ENCODE measurements at places on chromosomes 4 and X. TPM values are rescaled to one million over a fixed set of nuclear protein-coding genes. Genes with fewer than 3 reads are reported as not detected.

- peak overlapping the region; percentile 48 for H3K4me3 ChIP-seq
- H3K27ac ChIP-seq, result peak overlapping the region; percentile 85
- H3K27me3 ChIP-seq, result no peaks in the 10 kb centered on the region
- H3K36me3 ChIP-seq, result no peaks in the 10 kb centered on the region
- no peaks in the 10 kb centered on the region for H3K4me1 ChIP-seq
Measured at GRCh38 chrX:45771560-45772340, 571.1 kb upstream of the DIPK2B start.

GRCh38 chrX:99469439-99469838 is 940.6 kb downstream of the PCDH19 start:
- H3K4me3 ChIP-seq, result no peak overlapping the region
- no peaks in the 10 kb centered on the region for H3K36me3 ChIP-seq
- H3K27ac ChIP-seq, result no peak overlapping the region
- no peaks in the 10 kb centered on the region for H3K27me3 ChIP-seq
- H3K4me1 ChIP-seq, result no peaks in the 10 kb centered on the region

DNA sequence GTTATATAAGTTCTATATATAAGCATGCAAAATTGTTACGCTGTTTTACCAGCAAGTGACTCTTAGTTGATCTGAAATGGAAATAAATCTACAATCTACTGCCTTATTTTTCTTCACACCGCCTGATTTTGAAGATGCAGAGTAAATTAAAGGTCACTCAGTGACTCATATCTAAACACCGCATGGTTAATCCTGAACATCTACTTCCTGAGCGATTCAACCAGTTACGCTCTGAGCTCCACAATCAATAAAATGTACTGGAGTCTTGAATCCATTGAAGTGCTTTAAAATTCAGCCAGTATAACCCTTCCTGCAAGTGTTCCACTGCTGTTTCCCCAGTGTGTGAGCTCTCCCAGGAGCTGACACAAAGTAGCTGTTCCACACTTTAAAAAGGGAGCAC is 192.8 kb downstream of the SLC7A11 start:
- H3K27me3 ChIP-seq, result no peaks in the 10 kb centered on the region
- H3K4me3 ChIP-seq, result no peak overlapping the region

DNA sequence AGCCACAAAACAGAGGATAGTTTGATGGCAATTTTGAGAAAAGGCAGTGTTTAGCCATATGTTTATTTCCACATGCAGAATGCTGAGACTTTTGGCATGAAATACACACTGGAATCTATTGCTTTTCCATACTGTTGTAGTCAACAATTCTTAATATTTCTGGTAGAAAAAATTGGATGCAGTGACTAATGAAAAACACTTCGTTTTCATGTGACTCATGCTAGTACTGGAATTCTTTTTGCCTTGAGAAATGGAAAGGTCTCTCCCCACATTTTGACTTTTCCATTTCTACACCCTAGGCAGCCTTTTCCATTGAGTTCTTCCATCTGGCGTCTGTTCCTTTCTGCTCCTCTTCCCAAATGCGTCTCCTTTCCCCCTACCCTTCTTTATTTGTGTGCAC is 425.2 kb upstream of the FTHL17 start:
- H3K27ac ChIP-seq, result no peak overlapping the region
- H3K4me1 ChIP-seq, result no peaks in the 10 kb centered on the region
- H3K36me3 ChIP-seq, result no peaks in the 10 kb centered on the region
- no peak for DNase-seq

DNA sequence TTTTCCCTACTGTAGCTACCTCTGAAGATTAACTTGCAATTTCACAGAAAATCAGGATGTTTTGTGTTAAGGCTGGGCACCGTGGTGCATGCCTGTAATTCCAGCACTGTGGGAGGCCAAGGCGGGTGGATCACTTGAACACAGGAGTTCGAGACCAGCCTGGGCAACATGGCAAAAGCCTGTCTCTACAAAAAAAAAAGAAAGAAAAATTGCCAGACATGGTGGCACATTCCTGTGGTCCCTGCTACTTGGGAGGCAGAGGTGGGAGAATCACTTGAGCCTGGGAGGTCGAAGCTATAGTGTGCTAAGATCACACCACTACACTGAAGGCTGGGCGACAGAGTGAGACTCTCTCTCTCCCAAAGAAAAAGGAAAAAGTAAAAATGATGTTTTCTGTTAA is 27.4 kb downstream of the APELA start:
- H3K4me3 ChIP-seq, result no peak overlapping the region
- H3K27me3 ChIP-seq, result no peaks in the 10 kb centered on the region
- DNase-seq, result no peak
- no peaks in the 10 kb centered on the region for H3K4me1 ChIP-seq
- no peak overlapping the region for H3K27ac ChIP-seq

TMPRSS11E gene
- not detected for total RNA-seq

DNA sequence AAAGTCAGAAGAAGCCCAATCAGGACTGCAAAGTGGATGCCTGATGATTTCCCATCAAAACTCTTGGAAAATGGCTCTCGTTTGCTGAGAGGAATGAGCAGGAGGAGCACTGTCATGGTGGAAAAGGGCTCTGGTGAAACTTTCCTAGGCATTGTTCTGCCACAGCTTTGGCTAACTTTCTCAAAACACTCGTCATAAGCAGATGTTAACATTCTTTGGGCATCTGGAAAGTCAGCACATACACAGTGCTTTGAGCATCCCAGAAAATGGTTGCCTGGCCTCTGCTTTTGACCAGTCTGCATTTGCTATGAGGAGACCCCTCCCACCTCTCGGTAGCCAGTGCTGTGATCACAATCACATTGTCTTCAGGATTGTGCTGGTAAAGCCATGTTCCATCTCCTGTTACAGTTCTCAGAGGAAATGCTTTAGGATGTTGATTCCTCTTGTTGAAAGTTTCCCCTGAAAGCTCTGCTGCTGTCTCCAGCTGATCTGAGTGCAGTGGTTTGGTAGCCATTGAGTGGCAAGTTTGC is 25.2 kb upstream of the TBC1D14 start:
- H3K4me1 ChIP-seq, result no peaks in the 10 kb centered on the region
- H3K27me3 ChIP-seq, result no peaks in the 10 kb centered on the region
- H3K36me3 ChIP-seq, result no peaks in the 10 kb centered on the region

DNA sequence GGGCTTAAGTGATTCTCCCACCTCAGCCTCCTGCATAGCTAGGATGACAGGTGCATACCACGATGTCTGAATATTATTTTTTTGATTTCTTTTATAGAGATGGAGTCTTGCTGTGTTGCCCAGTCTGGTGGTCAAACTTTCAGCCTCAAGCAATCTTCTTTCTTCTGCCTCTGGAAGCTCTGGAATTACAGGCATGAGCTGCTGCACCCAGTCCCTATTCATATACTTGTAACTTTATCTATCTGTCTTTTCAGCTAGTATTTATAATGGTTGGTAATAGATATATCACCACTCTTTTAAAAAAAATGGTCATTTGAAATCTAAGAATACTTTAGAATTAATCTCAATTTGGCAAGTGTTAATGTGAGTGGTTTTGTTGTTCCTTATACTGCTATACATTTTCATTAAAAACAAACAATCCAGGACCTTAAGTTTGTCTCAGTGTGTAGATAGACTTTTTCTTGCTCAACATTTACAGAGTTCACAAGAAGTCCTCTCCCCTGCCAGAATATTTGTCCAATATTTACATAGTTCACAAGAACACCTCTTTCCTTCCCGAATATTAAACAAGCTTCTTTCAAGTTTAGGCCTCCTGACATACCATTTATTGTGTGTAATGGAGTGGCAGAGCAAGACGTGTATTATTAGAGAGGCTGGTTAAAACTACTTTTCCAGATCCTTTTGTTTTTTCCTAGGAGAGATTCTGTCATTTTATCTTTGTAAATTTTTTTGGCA is 1197.4 kb upstream of the ADGRL3 start:
- H3K27ac ChIP-seq, result no peak overlapping the region

GIMD1 gene
- total RNA-seq, result not detected

GRCh38 chr4:124939908-124940307 is 227.4 kb upstream of the ANKRD50 start:
- no peak overlapping the region for H3K4me3 ChIP-seq
- no peaks in the 10 kb centered on the region for H3K4me1 ChIP-seq
- no peaks in the 10 kb centered on the region for H3K36me3 ChIP-seq
- DNase-seq, result no peak

DNA sequence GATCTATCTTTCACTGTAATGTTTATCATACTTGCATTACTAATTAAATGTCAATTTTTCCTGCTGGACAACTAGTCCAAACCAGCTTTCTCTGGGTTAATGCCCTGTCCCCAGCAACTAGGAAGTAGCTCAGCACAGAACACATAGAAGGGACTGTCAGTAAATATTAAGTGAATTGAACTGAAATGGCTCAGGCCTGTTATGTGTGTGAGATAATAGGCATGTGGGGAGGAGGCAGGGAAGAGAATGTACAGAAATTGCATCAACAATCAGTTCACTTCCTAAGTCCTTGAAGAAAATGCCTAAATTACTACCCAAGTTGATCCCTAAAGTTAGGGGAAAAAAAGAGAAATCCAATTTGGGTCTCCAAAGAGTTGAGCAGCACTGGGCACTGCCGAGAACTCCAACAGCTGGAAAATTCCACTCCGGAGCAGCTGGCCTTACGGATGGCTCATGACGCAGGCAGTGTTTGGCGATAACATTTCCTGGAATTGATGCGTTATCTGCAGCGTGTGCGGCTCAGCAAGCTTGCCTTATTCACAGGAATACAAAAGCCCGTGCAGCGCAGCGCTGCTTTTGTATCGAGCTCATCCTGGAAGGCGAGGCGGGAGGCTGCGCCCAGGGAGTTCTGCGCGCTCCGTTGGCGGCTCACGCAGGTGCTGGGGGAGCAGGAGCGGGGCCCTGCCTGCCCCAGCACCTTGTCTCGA is 297.3 kb upstream of the LCORL start:
- DNase-seq, result no peak
- H3K4me1 ChIP-seq, result no peaks in the 10 kb centered on the region
- no peaks in the 10 kb centered on the region for H3K27me3 ChIP-seq
- no peaks in the 10 kb centered on the region for H3K36me3 ChIP-seq
- peak overlapping the region; percentile 43 for H3K27ac ChIP-seq

GRCh38 chrX:16725072-16725471 is 5.7 kb downstream of the SYAP1 start:
- DNase-seq, result no peak
- no peak overlapping the region for H3K27ac ChIP-seq
- no peaks in the 10 kb centered on the region for H3K36me3 ChIP-seq
- H3K4me3 ChIP-seq, result no peak overlapping the region
- H3K27me3 ChIP-seq, result no peaks in the 10 kb centered on the region

DNA sequence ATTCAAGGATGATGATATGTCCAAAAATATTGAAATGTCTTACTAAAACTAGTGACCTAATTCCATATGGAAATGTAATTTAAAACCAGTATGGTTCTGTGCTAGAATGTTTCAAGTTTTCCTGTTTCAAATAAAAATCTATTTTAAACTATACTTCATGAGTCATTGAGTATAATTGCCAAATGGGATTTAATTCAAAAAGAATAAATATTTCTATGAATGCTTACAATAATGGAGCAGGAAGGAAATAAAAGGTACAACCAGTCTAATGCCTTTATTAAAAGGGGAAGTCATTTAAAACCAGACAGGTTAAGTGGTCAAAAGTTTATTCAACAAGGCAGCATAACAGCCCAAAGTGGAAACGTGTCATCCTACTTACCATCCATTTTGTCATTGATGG is 2347.1 kb downstream of the PCDH7 start:
- H3K27ac ChIP-seq, result no peak overlapping the region
- H3K4me3 ChIP-seq, result no peak overlapping the region
- DNase-seq, result no peak
- H3K36me3 ChIP-seq, result no peaks in the 10 kb centered on the region
- H3K4me1 ChIP-seq, result no peaks in the 10 kb centered on the region
- H3K27me3 ChIP-seq, result no peaks in the 10 kb centered on the region

STATH gene
- not detected for total RNA-seq

CXCL1 gene
- 31.3 TPM for total RNA-seq

CLOCK gene
- 29.8 TPM for total RNA-seq

DNA sequence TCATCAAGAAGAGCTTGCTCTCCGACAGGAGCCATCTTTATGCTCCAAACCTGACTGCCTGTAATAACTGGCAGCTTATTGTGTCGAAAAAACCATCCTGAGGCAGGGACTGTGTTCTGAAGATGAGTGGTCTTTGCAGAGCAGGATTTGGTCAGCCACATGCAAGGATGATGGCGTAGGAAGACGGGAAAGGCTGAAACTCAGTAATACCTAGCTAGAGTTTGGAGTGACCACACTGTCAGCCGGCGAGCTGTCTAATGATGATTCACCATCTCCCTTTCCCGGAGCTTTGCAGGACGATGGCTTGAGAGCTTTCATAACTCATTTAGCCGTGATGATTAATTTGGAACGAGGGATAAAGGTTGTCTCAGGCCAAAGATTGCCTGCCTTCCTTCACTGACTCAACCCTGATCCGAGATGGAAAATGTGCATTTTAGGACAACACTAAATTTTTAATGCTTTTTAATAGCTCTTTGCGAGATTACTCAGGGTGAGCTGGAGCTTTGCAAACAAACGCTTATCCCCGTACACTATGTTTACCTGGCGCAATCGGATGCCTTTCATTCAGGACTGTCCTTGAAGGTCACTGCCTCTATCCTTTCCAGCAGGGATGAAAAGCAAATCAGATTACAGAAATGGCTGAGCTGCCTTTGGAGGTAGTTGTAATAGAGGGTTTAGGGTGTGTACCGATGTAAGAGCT is 288.5 kb downstream of the ASMT start:
- no peaks in the 10 kb centered on the region for H3K27me3 ChIP-seq
- DNase-seq, result no peak
- H3K36me3 ChIP-seq, result no peaks in the 10 kb centered on the region

- no peaks in the 10 kb centered on the region for H3K4me1 ChIP-seq
- DNase-seq, result no peak
Measured at GRCh38 chr4:16579866-16580265, 318.6 kb downstream of the LDB2 start.

DNA sequence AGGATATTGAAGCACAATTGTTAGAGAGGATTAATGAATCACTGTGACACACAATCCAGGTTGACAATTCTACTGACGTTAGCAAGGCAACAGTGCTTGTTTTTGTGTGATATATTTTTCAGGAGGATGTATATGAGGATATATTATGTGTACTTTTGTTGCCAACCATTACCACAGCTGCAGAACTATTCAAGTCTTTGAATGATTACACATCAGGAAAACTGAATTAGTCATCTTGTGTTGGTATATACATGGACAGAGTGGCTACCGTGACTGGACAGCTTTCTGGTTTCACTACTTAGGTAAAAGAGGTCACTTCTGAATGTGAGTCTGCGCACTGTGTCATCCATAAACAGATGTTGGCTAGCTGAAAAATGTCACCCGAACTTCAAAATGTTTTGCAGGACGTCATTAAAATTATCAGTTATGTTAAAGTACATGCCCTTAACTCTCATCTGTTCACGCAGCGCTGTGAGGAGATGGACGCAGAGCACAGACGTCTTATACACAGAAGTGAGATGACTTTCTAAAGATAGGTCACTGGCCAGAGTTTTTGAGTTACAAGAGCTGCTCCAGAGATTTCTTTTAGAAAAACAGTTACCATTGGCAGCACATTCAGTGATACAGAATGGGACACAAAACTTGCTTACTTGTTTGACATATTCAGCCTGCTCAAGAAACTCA is 69.0 kb downstream of the MRPL1 start:
- H3K27me3 ChIP-seq, result no peaks in the 10 kb centered on the region
- H3K4me3 ChIP-seq, result no peak overlapping the region
- H3K27ac ChIP-seq, result no peak overlapping the region
- H3K4me1 ChIP-seq, result peaks cover 5% of the 10 kb centered on the region
- no peak for DNase-seq
